ENCODE measurements at places on chromosomes 7 and 10.
A peak's percentile ranks its signal among the peaks of the same experiment; 100 is the strongest.

DNA sequence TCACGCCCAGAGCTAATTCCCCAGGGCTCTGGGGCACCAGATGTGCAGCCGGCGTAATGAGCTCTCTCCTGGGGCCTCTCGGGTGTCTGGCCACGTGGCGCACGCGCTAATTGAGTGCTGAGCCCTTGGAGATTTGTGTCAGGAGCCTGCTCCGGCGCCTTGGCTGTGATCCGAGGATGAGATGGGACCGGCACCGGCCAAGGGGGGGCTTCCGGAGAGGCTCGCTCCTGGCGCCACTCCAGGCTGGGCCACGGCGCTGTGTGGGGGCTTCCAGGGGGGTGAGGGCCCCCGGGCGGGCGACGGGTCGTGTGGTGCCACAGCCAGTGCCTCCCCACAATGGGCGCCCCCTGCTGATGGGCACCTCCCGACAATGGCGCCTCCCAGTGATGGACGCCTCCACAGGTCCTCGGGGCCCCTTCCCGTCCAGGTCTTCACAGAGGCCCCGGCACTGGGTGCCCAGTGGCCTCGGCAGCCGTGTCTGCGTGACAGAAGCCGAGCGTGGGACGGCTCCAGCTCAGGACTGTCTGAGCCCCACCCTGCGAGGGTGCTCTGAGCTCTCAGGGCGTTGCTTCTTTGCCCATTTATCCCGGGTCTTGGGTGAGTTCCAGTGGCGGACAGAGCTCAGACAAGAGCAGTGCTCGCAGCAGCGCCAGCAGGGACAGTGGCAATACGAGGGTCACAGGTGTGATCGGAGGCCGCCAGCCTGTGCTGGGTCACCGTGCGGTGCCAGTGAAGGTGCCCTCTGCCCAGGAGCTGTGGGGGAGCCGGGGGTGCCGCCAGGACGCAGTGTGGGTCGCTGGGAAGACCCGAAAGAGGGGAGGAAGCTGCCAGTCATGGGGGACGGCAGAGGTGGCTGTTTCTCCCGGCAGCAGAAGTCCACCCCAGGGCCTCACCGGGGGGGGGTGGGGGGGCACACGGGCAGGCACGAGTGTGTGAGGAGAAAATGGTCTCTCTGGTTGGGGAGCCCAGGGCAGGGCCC, 8.2 kb upstream of the NKX6-2 start:
- no peak for DNase-seq
- no peak overlapping the region for H3K27ac ChIP-seq
- peaks cover 5% of the 10 kb centered on the region for H3K27me3 ChIP-seq
- no peak overlapping the region for H3K4me3 ChIP-seq

GRCh38 chr7:65960351-65961074, 21.5 kb downstream of the GUSB start:
- H3K27ac ChIP-seq = no peak overlapping the region
- DNase-seq = no peak
- H3K4me1 ChIP-seq = no peaks in the 10 kb centered on the region
- no peak overlapping the region for H3K4me3 ChIP-seq

DNA sequence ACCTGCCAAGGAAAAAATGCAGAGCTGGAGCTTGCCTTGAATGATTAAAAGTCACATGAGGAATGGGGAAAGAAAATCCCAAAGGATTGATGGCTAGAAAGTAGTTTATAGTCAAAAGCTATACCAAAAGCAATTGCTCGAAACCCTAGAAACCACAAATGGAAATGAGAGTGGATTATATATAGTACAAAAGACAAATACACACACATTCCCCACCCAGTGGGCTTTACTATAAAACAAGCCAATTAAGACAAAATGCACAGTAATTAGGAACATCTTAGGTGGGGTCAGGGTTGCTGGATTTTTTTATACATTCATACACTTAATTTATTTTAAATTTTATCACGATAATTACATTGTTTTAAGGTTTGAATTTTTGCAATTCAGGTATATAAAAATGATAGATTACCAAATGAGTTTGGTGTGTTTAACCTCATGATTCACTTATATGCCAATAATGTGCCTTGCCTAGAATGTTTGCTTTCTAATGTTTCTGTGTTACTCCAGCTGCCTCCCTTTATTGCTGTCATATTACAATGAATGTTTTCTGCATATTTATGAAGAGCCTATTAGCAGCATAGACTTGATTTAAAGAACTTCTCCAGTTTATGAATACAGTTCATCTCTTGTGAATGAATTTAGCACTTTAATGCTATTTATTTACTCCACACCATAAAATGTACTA, 421.3 kb downstream of the EXOC4 start:
- H3K27ac ChIP-seq = no peak overlapping the region
- peaks cover 6% of the 10 kb centered on the region for H3K36me3 ChIP-seq
- peaks cover 11% of the 10 kb centered on the region for H3K4me1 ChIP-seq
- no peaks in the 10 kb centered on the region for H3K27me3 ChIP-seq
- DNase-seq = no peak

DNA sequence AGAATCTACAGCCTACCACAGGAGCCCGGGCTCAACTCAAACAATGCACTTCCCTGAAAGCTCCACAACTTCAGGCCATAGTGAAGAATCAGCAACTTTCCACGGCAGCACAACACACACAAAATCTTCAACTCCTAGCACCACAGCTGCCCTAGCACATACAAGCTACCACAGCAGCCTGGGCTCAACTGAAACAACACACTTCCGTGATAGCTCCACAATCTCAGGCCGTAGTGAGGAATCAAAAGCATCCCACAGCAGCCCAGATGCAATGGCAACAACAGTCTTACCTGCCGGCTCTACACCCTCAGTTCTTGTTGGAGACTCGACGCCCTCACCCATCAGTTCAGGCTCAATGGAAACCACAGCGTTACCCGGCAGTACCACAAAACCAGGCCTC, 22.3 kb downstream of the MUC12 start:
- no peak for DNase-seq
- no peak overlapping the region for H3K27ac ChIP-seq
- H3K36me3 ChIP-seq = no peaks in the 10 kb centered on the region
- H3K27me3 ChIP-seq = peaks cover 5% of the 10 kb centered on the region

DNA sequence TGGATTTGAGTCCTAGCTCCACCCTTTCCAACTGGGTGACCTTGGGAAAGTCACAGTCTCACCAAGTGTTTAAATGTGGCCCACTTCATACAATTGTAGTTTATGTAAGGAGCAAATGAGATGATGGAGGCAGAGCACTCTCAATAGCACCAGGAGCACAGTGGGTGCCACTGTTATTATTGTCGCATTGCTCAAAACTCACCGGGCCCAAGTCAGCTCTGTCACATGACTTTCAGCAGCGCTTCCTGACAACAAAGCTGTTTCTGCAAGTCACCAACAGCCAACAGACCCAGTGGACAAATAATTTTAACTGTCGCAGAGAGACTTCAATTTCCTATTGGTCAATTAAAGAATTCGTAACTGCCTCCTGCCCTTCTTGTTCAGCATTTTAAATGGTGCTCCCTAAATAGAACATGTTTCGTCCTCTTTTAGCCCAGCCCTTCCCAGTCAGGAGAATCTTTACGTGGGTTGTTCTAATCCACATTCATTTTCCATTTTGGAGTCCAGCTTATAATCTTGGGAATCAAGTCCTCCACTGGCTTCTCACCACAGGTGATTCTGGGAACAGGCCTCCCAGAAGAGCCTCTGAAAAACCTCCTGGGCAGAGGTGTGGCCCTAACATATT, 415.6 kb upstream of the NPVF start:
- no peak overlapping the region for H3K27ac ChIP-seq
- H3K27me3 ChIP-seq = no peaks in the 10 kb centered on the region
- DNase-seq = no peak
- no peaks in the 10 kb centered on the region for H3K4me1 ChIP-seq
- H3K36me3 ChIP-seq = no peaks in the 10 kb centered on the region
- H3K4me3 ChIP-seq = no peak overlapping the region

- peaks cover 29% of the 10 kb centered on the region for H3K4me1 ChIP-seq
- H3K4me3 ChIP-seq = no peak overlapping the region
- no peak overlapping the region for H3K27ac ChIP-seq
- H3K36me3 ChIP-seq = peaks cover 5% of the 10 kb centered on the region
- DNase-seq = no peak
Observed at GRCh38 chr10:14403881-14404623, 73.3 kb upstream of the FRMD4A start.

DNA sequence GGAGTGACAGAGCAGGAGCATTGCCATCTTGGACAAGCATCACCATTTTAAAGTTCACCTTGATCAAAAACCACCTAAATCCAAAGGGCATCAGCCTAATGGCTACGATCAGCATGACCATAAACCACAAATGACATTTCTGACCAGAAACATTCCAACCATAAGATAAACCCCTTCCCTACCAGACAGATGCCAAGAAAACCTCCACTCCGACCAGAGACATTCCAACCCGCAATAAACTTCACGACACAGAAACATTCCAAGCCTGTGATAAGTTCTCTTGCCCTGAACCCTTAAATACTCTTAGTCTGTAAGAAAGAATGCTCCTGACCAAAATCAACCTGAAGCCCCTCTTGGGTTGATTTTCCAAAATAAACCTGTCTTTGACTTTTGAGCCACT, 606.9 kb downstream of the POM121L12 start:
- DNase-seq = no peak
- no peak overlapping the region for H3K27ac ChIP-seq
- no peaks in the 10 kb centered on the region for H3K36me3 ChIP-seq
- no peaks in the 10 kb centered on the region for H3K4me1 ChIP-seq

- H3K27me3 ChIP-seq = peaks cover 18% of the 10 kb centered on the region
- H3K27ac ChIP-seq = no peak overlapping the region
- no peaks in the 10 kb centered on the region for H3K4me1 ChIP-seq
- DNase-seq = peak; percentile 25
- H3K4me3 ChIP-seq = no peak overlapping the region
- H3K36me3 ChIP-seq = no peaks in the 10 kb centered on the region
Observed at GRCh38 chr7:132049462-132050304, 493.3 kb upstream of the PODXL start.

DNA sequence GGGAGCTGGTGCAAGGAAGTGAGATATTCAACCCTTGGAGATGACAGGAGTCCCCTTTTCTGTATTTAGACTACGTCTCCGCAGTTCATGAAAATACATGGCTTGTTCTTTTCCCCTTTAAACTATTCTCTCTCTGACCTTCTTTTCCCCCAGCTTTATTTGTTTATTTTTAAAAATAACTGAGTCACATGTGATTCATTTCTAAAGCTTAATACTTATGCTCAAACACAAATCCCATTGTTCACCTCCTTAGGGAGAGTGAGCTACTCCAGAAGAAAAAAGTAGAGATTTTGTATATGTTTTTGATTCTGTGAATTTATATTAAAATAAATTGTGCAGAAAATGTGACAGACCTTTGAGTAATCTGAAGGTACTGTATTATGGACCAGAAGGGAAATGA, 35.9 kb upstream of the FZD1 start:
- peaks cover 8% of the 10 kb centered on the region for H3K36me3 ChIP-seq
- H3K27ac ChIP-seq = peak overlapping the region; percentile 55
- H3K4me1 ChIP-seq = peaks cover 49% of the 10 kb centered on the region
- H3K27me3 ChIP-seq = peaks cover 4% of the 10 kb centered on the region
- DNase-seq = no peak
- peak overlapping the region; percentile 56 for H3K4me3 ChIP-seq

- peaks cover 42% of the 10 kb centered on the region for H3K36me3 ChIP-seq
- peak; percentile 94 for DNase-seq
- peak overlapping the region; percentile 92 for H3K27ac ChIP-seq
Observed at GRCh38 chr7:107594961-107595737, 15.1 kb downstream of the BCAP29 start.

GRCh38 chr10:16776896-16777295, 40.3 kb downstream of the RSU1 start:
- DNase-seq = no peak
- H3K4me1 ChIP-seq = peaks cover 15% of the 10 kb centered on the region
- H3K27me3 ChIP-seq = no peaks in the 10 kb centered on the region
- peak overlapping the region; percentile 45 for H3K27ac ChIP-seq
- H3K4me3 ChIP-seq = peak overlapping the region; percentile 19

- H3K27me3 ChIP-seq = peaks cover 1% of the 10 kb centered on the region
- H3K36me3 ChIP-seq = 0 out of 2 replicates have a peak, but pooled peaks cover 9% of the 10 kb centered on the region
- peak overlapping the region; percentile 55 for H3K4me3 ChIP-seq
Observed at GRCh38 chr10:112985690-112986543, 35.9 kb downstream of the TCF7L2 start.

GRCh38 chr10:33428682-33429081, 94.2 kb upstream of the NRP1 start:
- no peak overlapping the region for H3K4me3 ChIP-seq
- H3K27me3 ChIP-seq = no peaks in the 10 kb centered on the region
- DNase-seq = no peak
- H3K36me3 ChIP-seq = no peaks in the 10 kb centered on the region
- no peaks in the 10 kb centered on the region for H3K4me1 ChIP-seq

DNA sequence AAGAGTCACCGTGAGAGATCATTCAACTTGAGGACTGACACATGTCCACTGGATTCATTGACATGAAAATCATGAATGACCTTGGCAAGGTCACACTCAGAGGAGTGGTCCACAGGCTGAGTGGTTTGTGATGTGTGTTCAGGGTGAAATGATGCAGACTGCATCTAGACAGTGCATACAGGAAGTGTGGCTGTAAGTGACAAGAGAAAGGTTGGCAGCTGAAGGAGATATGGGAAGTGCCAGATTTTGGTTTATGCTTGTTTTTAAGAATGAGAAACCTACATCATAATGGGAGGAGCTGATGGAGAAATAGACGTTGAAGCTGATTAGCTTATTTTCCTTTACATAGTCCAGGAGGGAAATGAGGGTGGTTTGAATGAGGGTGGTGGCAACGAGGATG, 64.8 kb upstream of the VIPR2 start:
- no peak overlapping the region for H3K27ac ChIP-seq
- no peaks in the 10 kb centered on the region for H3K36me3 ChIP-seq
- DNase-seq = no peak
- H3K27me3 ChIP-seq = no peaks in the 10 kb centered on the region
- H3K4me3 ChIP-seq = no peak overlapping the region

DNA sequence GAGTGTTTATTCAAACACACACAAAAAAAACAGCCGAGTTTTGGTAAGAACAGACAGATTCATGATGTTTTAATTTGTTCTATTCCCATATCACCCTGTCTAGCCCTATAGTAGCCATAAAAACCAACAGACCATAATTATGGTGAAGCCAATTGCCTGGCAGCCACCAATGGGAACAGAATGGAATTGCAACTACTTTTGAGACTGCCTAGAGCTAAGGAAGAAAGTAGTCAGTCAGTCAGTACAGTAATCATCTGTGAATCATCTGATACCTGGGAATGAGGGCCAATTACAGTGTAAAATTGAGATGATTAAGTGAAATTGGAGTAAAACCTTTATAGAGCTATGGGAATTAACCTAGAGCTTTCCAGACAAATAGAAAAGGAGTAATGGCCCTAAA, 952.7 kb upstream of the KCND2 start:
- H3K27me3 ChIP-seq = no peaks in the 10 kb centered on the region
- no peak for DNase-seq
- no peaks in the 10 kb centered on the region for H3K4me1 ChIP-seq
- no peaks in the 10 kb centered on the region for H3K36me3 ChIP-seq

- no peaks in the 10 kb centered on the region for H3K36me3 ChIP-seq
- DNase-seq = no peak
- H3K27ac ChIP-seq = no peak overlapping the region
- peaks cover 47% of the 10 kb centered on the region for H3K27me3 ChIP-seq
- no peak overlapping the region for H3K4me3 ChIP-seq
- H3K4me1 ChIP-seq = no peaks in the 10 kb centered on the region
Observed at GRCh38 chr10:118980135-118980865, 49.2 kb upstream of the NANOS1 start.
